ENCODE measurements at places on chromosomes 7 and 10.

GRCh38 chr10:80545258-80545881, 7.7 kb downstream of the SH2D4B start:
- no peak for DNase-seq

- DNase-seq: no peak
Measured at GRCh38 chr10:12020574-12020973, 22.0 kb downstream of the UPF2 start.

DNA sequence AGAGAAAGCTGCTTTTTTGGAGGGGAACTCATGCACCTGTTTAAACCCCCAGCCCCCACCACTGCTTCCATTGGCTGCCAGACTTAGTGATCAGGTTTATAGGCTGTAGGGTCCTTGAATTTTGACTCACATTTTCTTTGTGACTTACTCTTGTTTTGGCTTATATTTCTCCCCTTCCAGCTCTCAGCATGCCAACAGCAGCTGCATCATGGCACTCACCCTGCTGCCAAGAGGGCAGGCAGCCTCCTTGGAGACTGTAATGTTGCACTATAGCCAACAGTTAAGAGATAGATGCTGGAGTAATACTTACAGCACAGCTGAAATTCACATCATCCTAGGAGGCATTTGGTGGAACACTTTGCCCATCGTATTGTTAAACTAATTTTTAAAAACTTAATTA, 98.0 kb upstream of the GLCCI1 start:
- DNase-seq: no peak

DNA sequence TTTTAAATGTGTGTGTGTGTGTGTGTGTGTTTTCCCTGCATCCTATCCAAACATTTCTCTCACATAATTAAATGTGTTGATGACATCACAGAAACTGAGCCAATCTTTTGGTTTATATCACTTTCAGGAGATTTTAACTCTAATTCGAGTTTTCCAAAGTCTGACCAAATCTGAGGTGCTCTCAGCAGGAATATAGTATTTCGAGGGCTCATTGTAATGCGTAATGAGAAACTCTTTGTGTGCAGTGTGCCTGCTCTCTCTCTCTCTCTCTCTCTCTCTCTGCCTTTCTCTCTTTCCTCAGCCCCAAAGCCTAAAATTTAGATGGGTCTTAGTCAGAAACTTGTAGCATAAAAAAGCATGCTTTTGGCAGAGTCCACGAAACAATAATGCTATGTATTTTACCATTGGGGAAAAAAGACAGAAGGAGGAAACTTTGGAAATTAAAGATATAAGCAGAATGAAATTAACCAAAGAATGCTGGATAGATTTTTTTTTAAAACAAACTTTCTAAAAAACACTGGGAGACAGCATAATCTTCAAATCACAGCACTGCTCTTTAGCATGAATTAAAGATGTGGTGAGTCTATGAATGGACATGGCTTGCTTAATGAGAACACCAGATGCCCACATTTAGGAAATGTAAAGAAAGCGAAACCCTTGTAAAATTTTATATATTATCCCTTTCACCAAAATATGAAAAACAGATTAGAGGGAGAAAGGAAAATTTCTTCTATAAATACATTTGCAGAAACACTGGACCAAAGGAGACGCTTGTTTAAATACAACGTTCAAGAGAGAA, 206.8 kb upstream of the HABP2 start:
- DNase-seq: no peak

DNA sequence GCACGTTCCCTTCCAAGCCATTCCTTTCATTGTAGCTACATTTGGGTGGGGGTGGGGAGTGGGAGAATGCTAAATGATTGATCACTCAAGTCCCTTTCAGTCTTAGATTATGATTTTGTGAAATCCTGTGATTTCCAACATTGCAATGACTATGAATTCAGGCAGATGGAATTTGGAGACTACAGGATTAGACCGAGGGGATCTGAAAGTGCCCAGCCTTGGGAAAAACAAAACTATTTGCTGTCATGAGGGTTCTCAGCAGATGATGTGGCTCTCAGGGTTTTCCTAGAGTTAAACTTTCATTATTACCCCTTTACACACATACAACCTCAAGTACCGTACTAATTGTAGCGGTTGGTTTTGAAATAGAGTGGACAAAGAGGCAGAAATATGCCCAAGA, 4.7 kb downstream of the MACROH2A2 start:
- no peak for DNase-seq

- no peak for DNase-seq
Measured at GRCh38 chr10:51030480-51030879, 43.8 kb upstream of the PRKG1 start.

GRCh38 chr7:24911213-24911603, 68.8 kb downstream of the OSBPL3 start:
- DNase-seq: no peak

DNA sequence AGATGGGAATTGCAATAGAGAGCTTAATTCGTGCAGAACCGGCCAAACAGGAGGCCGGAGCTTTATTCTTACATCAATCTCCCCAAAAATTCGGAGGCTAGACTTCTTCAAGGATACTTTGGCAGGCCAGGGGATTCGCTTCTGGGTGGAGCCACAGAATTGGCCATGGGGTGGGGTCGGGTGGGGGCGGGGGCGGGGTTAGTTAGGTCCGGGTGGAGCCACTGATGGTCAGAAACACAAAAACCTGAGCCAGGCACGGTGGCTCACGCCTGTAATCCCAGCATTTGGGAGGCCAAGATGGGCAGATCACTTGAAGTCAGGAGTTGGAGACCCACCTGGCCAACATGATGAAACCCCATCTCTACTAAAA, 87.5 kb downstream of the SEPTIN14 start:
- DNase-seq: peak; percentile 52

DNA sequence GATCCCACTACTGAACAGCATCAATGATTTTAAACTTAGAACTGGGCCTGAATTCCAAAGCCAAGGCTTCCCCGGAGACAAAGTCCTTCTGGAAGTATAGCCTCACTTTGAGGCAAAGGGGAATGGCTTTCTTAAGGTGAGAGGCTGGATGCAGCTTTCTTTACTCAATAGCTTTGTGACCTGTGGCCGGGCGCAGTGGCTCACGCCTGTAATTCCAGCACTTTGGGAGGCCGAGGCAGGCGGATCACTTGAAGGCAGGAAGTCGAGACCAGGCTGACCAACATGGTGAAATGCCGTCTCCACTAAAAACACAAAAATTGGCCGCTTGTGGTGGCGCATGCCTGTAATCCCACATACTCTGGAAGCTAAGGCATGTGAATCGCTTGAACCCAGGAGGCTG, 3.2 kb upstream of the FGFR2 start:
- DNase-seq: no peak

GRCh38 chr10:11933577-11934223, 108.9 kb downstream of the UPF2 start:
- no peak for DNase-seq

GRCh38 chr10:13728898-13729535, 142.3 kb downstream of the PRPF18 start:
- DNase-seq: no peak

GRCh38 chr10:63103971-63104409, 29.1 kb upstream of the NRBF2 start:
- no peak for DNase-seq

Data from COR-L47 (cell line).